Peyer's patch (tissue), 4 donors: ENCODE measurements at places on chromosomes 2 and 18.

- DNase-seq, result peak; percentile 34
These were observed 63.6 kb downstream of the CLHC1 start for GRCh38 chr2:55168221-55169154.

DNA sequence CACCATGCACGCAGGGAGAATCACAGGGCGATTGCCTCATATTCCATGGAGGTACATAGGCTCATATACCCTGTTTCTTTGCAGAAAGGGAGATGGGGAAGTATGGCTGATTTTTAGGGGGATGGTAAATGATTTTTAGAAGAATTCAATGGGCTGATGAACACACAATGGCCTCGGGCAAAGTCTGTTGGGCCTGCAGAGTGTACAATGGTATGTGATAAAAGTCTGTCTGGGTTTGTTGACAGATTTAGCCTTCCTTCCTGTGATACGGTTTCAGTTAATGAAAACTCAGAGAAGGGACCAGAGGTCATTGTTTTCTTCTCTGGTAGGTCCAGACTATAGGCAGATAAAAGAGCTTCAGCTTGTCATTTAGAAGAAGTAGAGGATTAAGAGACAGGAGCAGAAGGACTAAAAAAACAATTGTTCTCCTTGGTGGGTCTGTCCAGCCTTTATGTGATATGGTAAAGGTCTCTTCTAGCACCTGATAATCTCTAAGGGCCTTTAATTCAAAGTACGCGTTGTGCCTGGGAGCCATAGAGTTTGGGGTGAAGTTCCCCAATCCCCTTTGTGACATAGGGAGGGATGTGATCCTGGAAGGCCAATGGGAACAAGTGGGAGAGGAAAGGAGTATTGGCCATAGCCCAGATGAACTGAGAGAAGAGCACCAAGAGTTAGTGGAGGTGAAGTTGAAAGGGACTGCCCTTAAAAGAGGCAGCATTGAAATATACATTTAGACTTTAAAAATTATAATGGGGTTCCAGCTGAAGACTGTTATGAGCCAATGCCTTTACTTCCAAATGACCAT is 107.5 kb upstream of the SERPINE2 start:
- peak; percentile 58 for DNase-seq

- DNase-seq, result no peak
These were observed 47.8 kb upstream of the SLC4A10 start for GRCh38 chr2:161576421-161576820.

DNA sequence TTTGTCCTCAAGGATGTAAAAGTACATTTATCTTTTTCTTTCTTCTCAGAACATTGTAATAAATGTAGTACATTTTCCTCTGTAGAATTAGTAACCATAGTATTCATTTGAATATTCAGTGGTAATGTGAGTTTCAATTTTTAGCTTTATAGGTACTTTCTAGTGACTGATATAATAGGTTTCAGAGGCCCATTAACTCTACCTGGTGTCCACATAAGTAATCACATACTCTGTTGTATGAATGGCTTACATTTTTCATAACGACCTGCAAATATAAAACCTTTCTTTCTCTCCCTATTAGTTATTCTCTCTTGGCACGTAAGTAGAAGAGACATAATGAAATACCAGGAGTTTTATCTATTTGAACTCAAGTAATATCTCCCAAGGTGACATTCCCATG is 1017.6 kb downstream of the DPP10 start:
- no peak for DNase-seq

- DNase-seq, result no peak
These were observed 58.3 kb upstream of the MAPRE3 start for GRCh38 chr2:26911911-26912861.

GRCh38 chr2:59756150-59756549 is 797.3 kb downstream of the BCL11A start:
- DNase-seq, result no peak

DNA sequence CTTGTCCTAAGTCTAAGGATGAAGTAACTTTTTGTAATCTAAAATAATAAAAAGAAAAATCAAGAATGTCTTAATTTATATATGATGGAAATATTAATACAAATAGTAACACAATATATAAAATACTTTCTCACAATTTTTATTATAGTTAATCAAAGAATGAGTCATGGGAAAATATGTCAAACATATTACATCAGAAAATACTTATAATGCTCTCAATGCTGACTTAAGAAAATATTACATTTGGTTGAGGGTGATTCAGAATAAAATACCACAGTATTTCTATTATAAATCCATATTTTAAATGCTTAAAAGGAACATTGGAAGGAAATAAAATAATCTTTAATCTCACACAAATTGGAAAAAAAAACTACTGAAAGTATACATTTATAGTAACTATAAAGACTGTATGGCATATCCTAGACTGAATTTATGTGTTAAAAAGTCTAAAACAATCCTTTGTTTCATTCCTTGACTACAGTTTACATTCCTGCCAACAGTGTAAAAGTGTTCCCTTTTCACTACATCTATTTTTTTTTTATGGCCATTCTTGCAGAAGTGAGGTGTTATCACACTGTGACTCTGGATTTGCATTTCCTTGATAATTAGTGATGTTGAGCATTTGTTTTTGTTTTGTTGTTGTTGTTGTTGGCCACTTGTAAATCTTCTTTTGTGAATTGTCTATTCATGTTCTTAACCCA is 1573.5 kb upstream of the ACVR2A start:
- no peak for DNase-seq

- no peak for DNase-seq
These were observed 32.0 kb upstream of the AGAP1 start for GRCh38 chr2:235461763-235462414.

DNA sequence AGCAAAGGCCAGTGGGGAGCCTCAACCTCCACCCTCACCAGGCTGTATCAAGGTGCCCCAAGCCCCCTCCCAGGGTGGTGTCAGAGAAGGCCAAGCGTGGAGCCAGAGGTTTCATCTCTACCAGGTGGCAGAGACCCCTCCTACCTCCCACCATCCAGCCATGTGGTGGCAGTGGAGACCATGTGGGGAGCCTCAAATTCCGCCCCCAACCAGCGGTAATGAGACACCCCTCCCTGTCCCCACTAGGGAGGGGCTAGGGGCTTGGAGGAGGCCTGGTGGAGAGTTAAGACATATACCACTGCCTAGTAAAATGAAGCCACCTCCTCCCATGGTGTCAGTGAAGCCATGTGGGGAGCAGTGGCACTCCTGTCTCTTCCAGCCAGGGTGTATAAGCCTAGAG is 24.4 kb upstream of the YPEL5 start:
- DNase-seq, result no peak

GRCh38 chr2:63842149-63843061 is 709 bp downstream of the UGP2 start:
- DNase-seq, result no peak

- peak; percentile 69 for DNase-seq
These were observed 40.4 kb downstream of the CYRIA start for GRCh38 chr2:16625201-16625729.

DNA sequence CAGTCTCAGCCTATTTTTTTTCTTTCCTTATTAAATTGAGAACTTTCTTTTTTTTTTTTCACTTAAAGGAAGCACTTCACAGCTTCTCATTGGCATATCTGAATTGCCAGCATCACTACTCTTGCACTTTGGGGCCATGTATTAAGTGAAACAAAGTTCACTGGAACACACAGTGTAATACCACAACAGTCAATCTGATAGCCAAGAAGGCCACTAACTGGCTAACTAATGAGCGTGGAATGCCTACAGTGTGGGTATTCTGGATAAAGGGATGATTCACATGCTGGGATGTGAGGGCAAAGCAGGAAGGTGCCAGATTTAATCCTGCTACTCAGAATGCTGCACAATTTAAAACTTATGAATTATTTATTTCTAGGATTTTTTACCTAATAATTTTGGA is 11.7 kb upstream of the C18orf63 start:
- no peak for DNase-seq

DNA sequence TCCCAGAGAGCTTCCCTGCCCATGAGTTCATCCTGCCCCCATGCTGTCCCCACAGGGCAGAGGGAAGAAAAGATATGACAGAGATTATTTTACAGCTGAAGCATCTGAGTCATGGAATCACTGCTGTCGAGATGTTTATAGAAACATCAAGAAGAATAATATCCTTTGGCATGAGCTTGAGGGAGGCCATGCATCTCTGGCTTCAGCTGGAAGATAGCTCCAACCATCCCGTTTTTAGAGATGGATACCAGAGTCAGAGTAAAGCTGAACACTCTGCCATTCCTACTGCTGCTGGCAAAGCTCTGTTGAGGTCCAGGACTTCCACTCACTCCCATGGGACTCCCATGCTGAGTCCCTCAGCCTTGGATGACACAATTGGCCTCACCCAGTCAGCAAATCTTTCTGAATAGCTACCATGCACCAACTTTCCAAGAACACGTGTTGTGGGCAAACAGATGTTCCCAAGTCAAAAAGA is 167.8 kb downstream of the TTC32 start:
- no peak for DNase-seq

GRCh38 chr2:144513388-144514101 is 6.4 kb downstream of the ZEB2 start:
- no peak for DNase-seq

DNA sequence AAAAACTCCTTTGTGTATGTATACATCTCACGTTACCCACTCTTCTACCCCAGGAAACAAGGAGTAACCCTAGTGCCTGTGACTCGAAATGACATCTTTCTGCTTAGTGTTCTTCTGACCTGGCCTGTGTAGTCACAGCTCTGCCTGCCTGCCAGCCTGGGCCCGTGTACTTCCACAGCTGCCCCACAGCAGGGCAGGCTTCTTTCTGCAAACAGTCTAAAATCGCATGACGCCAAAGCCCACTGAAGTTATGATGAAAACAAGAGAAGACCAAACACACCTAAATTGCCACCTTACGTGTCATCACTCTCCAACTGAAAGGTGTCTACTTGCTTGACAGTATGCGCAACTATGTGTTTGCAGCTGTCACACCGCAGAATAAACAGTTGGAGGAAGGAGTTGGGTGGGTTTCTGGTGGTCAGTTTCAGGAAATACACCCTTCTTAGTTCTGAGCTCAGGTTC is 1.5 kb downstream of the GAREM1 start:
- DNase-seq, result peak; percentile 59

GRCh38 chr2:168087401-168087800 is 160.0 kb downstream of the STK39 start:
- no peak for DNase-seq

- no peak for DNase-seq
These were observed 326.3 kb upstream of the ZNF804A start for GRCh38 chr2:184272056-184272455.

DNA sequence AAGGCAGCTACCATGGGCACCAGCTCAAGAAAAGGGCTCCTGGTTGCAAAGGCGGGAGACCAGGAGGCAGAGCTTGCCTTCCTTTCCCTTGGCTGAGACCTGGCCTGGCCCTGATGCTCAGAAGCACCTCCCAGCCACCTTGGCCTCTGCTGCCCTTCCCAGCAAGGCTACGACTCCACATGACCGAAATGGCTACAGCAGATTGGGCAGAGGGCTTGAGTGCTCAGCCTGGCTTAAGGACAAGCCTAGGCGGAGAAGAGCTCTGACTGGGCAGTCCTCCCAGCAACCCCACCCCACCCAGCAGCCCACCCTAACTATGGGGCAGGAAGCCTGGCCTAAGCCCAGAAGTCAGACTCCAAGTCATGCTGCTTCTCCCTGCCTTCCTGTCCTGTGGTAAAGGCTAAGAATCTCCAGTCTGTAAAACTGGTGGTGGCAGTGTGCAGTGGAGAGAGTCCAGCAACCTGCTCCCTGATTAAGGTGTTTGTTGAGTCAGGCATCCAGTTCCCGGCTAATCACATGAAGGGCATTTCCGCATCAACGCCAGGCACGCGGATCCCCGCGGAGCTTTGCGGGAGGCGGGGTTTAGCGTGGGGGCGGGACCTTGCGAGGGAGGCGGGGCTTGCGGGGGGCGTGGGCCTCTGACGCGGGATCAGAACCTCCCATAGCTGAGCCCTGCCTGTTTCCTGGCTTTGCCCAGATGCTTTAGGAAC is 256.0 kb downstream of the BCL11A start:
- peak; percentile 66 for DNase-seq

GRCh38 chr2:127508631-127509034 is 17.7 kb downstream of the IWS1 start:
- DNase-seq, result no peak

DNA sequence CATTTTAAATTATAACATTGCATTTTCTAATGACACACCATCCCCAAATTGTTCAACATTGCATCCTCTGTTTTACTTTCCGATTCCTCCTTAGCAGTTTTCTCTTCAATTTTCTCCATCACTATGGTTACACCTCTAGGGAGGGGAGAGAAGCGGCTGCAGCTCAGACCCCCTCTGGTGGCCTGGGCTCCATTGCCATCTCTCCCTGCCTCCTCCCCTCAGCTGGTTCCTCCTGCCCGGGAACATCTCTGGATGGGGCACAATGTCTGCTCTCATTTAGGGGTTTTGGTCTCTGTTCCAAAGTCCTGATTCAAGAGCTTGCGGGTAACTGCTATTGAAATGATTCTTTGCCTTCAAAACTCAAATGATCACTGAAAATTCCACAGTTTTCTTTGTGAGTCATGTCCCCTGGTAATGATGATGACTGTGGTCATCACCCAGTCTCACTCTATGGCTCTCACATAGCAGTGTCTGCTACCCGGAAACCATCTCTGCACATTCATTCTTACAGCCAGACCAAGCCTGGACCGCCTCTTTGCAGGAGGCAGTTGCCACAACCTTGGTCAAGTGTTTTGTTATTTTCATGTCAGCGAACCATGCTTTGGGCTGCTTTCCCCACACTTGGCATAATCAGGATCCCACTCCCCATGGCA is 263.9 kb downstream of the ALPK2 start:
- DNase-seq, result no peak

DNA sequence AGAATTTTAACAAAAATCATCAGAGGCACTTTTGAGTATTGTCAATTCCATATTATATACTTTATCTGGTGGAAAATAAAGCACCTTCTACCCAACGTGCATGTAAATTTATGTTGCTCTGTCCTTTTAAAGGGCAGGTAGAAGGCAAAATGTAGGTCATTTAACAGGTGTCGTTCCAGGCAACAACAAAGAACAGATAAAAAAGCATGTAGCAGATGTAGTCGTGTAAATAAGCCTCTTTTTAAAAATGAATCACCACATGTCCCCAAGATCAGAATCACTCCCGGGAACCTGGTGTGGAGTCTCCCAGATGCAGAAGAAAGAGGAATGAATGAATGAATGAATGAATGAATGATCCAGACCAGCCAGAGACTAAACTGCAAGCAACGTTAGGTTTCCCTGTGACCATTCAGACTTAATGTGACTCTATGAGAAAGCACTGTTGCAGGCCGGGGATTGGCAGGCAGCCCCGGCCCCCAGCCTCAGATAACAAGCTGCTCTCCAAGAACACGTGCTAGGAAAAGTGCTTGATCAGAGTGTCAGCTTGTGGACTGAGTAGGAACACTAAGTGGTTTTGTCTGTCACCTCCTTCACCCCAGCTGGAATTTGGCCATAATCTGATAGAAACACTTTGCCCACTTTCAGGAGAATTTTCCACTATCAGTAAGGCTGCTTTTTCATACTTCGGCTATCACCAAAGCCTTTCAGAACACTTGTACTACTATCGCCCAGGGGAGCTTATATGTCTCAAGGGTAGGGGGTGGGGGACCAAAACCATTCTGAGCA is 100.6 kb downstream of the CDK15 start:
- no peak for DNase-seq
